Stimulated activated CD4-positive, alpha-beta T cell treated with anti-CD3 and anti-CD28 coated beads, TNF-alpha, amount 100 ng/mL, for 24 hours (primary cell): ENCODE measurements at places on chromosomes 16 and 17.

DNA sequence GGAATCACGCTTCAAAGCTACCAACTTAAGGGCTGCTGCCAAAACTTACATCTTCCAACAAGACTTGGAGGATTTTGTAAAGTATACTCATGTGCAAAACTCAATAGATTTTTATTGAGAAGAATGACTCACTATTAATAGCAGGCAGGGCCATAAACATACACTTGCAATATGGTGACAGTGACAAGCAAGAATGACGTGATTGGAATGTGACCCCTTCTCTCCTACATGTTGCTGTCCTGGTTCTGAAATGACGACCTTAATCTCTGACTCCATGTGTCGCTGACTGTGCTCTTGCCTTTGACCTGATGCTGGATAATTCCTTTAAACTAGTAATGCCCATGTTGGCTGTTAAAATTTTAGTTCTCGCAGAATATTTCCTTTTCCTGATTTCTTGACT, 174.5 kb downstream of the PARN start:
- no peak for DNase-seq

DNA sequence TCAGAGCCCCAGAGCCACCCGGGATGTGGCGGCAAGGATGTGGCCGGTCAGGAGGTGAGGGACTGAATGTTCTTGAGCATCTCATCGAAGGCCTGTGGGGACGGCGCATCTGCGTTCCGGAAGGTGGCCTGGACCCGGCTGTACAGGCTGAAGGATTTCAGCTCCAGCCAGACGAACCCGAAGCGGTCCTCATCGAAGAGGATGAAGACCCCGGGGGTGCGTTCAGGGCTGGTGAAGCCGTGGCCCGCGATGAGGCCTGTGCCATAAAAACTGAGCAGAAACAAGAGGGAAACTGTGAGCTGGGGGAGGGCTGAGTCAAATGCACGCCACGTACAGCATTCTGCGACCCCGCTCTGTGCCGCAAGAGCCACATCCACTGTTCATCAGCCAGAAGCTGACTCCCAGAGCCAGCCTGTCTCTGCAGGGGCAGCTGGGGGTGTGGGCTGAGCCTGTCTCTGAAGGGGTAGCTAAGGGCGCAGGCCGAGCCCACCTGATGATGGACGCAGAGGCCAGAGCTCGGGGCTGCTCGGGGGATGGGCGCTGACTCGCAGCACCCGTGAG, 14.1 kb upstream of the C16orf95 start:
- DNase-seq = no peak

- no peak for DNase-seq
Observed at GRCh38 chr17:30309591-30309990, 17.8 kb upstream of the BLMH start.

GRCh38 chr17:83071966-83072562, 7.3 kb upstream of the METRNL start:
- DNase-seq = no peak

GRCh38 chr16:5505091-5505887, 407.7 kb upstream of the EEF2KMT start:
- no peak for DNase-seq

DNA sequence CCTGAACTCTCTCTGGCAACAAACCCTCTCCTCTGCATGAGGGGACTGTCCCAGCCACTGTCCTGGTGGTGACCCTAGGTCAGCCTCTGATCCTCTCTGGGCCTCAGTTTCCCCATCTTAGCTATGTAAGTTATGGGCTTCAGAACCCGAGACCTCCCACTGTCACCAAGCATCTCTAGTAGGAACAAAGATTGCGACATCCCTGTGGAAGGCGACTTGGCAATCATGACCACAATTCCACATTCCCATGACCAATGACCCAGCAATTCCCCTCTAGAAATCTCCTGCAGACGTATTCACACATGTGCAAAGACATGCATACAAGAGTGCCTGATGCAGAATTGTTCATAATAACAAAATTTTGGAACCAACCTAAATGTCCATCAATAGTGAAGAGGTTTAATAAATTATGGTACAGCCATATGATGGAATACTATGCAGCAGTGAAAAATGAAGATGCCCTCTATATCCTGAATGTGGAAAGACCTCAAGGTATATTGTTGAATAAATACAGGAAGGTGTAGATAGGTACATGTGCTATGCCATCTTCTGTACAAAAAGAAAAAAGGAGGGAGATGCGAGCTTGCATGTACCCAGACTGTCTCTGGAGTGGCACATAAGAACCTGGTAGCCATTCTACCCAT, 21.2 kb downstream of the CNGB1 start:
- no peak for DNase-seq

DNA sequence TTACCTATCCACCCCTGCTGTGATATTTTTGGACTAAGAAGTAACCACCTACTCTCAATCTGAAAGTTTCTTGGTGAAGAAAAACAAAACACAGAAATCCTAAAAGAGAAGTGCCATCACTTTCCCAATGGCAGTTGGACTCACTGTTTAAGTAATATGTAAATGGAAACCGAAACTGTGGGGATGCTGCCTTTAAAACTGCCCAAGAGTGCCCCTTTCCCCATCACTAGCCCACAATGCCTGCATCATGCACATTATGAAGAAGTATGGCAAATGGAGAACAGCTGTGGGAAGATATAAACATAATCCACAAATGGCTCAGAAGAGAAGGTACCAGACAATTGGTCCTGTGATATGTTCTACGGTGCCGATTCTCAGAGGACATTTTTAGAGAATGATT, 33.5 kb upstream of the SLC6A2 start:
- DNase-seq = no peak

- DNase-seq = no peak
Observed at GRCh38 chr16:28569021-28569420, 15.3 kb downstream of the SGF29 start.

- DNase-seq = no peak
Observed at GRCh38 chr16:62194828-62195227, 158.6 kb upstream of the CDH8 start.

- no peak for DNase-seq
Observed at GRCh38 chr16:47506800-47507199, 45.7 kb downstream of the PHKB start.

GRCh38 chr17:80311216-80311827, 50.7 kb downstream of the RNF213 start:
- DNase-seq = no peak

- no peak for DNase-seq
Observed at GRCh38 chr16:80947708-80948625, 58.7 kb downstream of the CMC2 start.

- no peak for DNase-seq
Observed at GRCh38 chr17:7413346-7413985, 5.8 kb downstream of the NLGN2 start.
